ENCODE measurements at places on chromosomes 11 and 22. TPM values are rescaled to one million over a fixed set of nuclear protein-coding genes. Genes with fewer than 3 reads are reported as not detected.
A peak's percentile ranks its signal among the peaks of the same experiment; 100 is the strongest.

GRCh38 chr22:22213231-22213630, 31.4 kb upstream of the VPREB1 start:
- no peak for DNase-seq
- no peak overlapping the region for H3K27ac ChIP-seq
- H3K27me3 ChIP-seq: no peaks in the 10 kb centered on the region

DNA sequence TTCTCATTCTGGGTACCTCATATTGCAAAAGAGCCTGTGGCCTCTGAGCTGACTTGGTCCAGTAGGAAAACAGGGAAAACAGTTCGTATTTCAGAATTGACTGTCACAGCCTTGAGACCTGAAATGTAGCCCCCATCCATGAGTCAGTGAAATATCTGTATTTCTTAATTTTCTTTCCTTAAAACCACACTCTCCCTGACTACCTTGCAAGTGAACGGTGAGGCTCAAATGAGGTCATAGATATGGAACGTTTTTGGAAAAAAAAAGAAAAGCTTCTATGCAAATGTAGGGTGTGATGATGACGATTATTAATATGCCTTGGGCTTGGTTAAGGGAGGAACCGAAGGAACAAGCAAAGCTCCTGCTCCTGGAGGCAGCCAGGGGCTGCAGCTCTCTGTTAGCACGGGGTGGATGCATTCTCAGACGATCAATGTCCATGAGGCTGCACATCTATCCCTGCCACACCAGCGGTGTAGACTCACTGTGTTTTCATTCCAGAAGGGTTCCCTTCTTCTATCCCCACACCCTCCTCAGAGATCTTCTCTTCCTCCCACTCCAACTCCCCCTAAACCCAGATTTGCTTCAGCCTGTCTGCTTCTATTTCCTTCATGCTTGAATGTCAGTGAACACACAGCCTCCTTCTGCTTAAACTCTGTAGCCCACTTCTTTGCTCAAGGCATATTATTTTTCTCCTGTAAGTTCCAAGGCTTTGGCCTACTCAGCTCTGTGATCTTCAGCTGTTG, 29.2 kb upstream of the SCN3B start:
- H3K27me3 ChIP-seq: no peaks in the 10 kb centered on the region
- no peak overlapping the region for H3K27ac ChIP-seq
- no peaks in the 10 kb centered on the region for H3K36me3 ChIP-seq
- no peaks in the 10 kb centered on the region for H3K4me1 ChIP-seq

Gene BEST1
- 7.1 TPM for total RNA-seq

Gene CTNND1
- total RNA-seq: 272 TPM

Gene CCDC81
- total RNA-seq: 1.1 TPM

Gene SLC25A18
- total RNA-seq: 0.41 TPM

Gene UQCR10
- total RNA-seq: 78.7 TPM

DNA sequence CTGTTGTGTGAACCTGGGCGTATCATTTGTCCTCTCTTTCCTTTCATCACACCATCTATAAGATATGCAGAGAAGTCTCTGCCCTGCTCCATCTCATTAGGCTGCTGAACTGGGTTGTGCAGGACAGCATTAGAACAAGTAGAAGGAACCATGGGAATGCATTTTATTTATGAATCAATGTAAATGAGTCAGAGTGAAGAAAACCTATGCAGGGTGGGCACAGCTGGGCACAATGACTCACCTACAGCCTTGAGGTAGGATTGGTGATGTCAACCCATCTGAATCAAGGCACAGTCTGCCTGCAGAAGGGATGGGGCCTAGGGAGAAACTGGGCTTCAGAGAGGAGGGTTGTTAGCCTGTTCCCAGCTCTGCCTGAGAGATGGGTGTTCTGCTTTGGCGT, 123.4 kb downstream of the CSNK2A3 start:
- DNase-seq: no peak
- no peaks in the 10 kb centered on the region for H3K4me1 ChIP-seq
- H3K4me3 ChIP-seq: no peak overlapping the region
- H3K36me3 ChIP-seq: no peaks in the 10 kb centered on the region
- no peaks in the 10 kb centered on the region for H3K27me3 ChIP-seq

Gene NTM
- total RNA-seq: 10.3 TPM

DNA sequence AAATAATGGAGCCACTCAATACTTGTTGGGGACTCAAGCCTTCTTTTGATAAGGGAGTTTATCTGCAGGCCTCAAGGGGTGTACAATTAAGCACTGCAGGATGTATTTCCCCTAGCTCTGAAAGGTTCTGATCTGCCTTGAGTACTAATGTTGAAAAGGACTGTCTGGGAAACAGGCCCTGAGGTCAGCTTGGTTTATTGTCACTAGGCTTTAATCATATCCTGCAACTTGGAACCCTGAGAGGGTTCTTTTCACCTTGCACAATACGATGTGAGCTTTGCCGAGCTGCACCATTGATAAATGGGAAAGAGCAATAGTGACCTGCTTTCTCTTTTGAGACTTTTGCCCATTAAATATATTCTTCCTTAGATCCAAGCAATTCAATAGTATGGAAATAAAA, 31.6 kb upstream of the HORMAD2 start:
- no peak overlapping the region for H3K27ac ChIP-seq
- H3K4me1 ChIP-seq: peaks cover 13% of the 10 kb centered on the region
- H3K36me3 ChIP-seq: no peaks in the 10 kb centered on the region

DNA sequence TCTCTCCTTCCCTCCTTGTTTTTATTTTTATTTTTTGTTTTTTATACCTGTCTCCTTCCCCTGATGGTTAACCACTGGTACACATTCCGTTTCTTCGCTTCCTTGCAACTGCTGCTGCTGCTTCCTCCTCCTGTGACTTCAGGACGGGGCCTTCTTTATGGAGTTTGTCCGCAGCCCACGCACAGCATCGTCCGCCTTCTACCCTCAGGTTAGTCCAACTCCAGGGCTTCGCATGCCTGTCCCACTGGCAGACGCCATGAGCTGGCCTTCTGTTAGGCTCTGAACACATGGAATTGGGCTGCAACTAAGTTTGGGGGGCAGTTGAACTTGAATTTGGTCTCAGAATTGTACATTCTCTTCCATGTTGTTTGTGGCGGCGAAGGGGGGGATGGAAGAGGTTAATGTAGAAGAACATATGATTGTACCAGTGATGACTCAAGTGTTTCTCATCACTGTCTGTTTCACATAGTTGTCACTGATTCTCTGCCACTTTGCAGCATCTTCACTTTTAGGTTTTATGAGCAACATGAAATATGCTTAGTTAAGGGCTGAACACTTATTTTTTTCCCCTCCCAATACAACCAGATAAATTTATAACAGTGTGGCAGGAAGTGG, 83.0 kb upstream of the YWHAH start:
- H3K27ac ChIP-seq: no peak overlapping the region
- peaks cover 6% of the 10 kb centered on the region for H3K36me3 ChIP-seq
- no peak overlapping the region for H3K4me3 ChIP-seq
- H3K27me3 ChIP-seq: no peaks in the 10 kb centered on the region

Gene TEX12
- total RNA-seq: not detected

DNA sequence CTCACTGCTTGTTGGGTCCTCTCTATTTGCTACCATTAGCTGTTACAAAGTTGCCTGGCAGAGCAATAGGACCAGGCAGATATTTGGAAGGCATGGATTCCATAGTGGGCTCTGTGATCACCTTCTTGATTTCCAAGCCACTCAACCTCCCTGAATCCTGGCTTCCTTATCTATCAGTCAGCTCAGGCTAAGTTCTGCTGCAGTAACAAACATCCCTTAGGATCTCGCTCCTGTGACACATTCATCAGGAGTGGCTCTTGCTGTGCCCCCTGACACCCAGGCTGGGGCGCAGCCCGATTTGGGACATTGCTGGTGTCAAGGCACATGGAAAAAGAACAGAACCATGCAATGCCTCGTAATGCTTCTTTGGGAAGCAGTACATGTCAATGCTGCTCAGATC, 503.9 kb downstream of the TBC1D22A start:
- H3K36me3 ChIP-seq: no peaks in the 10 kb centered on the region
- H3K4me3 ChIP-seq: no peak overlapping the region
- H3K27ac ChIP-seq: no peak overlapping the region
- H3K4me1 ChIP-seq: no peaks in the 10 kb centered on the region
- no peak for DNase-seq

DNA sequence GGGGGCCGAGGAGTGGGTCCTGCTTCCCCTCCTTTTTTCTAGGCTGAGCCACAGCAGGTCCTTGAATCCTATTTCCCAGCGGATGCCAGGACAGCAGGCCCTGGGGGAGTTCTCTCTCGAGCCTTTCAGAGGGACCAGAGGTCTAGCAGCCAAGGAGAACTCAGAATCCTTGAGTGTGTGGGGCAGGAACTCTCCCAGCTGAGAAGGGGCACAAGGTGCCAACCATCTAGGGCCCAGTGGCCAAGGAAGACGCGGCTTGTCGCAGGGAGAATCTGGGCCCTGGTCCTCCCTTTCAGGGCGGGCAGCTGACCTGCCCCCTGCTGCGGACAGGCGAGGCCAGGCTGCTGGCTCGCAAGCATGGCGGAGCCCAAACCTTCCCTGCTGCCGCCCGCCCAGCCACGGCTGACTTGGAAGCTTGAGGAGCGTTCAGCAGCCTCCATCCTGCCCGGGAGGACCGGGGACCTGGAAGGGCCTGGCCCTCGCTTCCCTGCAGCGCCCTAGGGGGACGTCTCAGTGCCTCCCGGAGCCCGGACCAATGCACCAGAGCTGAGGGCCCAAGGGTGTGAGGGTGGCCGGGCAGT, 972 bp upstream of the TSSC4 start:
- peak overlapping the region; percentile 98 for H3K27ac ChIP-seq
- DNase-seq: peak; percentile 40
- peaks cover 21% of the 10 kb centered on the region for H3K36me3 ChIP-seq
- no peaks in the 10 kb centered on the region for H3K4me1 ChIP-seq
- H3K27me3 ChIP-seq: no peaks in the 10 kb centered on the region

Gene SERHL2
- total RNA-seq: 3.1 TPM

Gene APOA4
- total RNA-seq: not detected

Gene SLC35F2
- total RNA-seq: 16.6 TPM

DNA sequence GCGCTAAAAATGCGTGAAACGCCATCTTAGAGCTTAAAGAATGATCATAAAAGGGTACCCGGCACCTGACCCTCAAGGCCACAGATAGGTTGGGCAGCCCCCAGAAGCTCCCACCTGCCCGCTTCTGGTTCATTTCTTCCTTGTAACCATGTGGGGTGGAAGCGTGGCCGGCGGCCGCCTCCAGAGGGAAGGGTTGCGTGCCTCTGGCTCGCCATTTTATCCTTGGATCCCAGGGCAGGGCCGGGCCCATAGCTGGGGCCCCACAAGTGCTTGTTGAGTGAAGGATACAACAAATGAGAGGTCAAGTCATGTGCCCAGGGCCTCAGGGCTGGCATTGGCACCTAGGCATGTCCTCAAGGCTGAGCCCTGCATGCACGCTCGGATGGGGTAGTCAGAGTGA, 5.9 kb downstream of the PCNX3 start:
- no peaks in the 10 kb centered on the region for H3K27me3 ChIP-seq
- no peak for DNase-seq
- peaks cover 2% of the 10 kb centered on the region for H3K36me3 ChIP-seq

Gene OVOL1
- 6.6 TPM for total RNA-seq

Gene LMNTD2
- 8.0 TPM for total RNA-seq

- no peak overlapping the region for H3K27ac ChIP-seq
- H3K27me3 ChIP-seq: no peaks in the 10 kb centered on the region
- DNase-seq: no peak
- H3K36me3 ChIP-seq: no peaks in the 10 kb centered on the region
- no peak overlapping the region for H3K4me3 ChIP-seq
These were observed 24.2 kb upstream of the YAP1 start for GRCh38 chr11:102085864-102086551.

GRCh38 chr11:104127828-104128227, 36.1 kb downstream of the PDGFD start:
- H3K27me3 ChIP-seq: no peaks in the 10 kb centered on the region
- H3K36me3 ChIP-seq: no peaks in the 10 kb centered on the region
- H3K4me1 ChIP-seq: no peaks in the 10 kb centered on the region
- DNase-seq: no peak

DNA sequence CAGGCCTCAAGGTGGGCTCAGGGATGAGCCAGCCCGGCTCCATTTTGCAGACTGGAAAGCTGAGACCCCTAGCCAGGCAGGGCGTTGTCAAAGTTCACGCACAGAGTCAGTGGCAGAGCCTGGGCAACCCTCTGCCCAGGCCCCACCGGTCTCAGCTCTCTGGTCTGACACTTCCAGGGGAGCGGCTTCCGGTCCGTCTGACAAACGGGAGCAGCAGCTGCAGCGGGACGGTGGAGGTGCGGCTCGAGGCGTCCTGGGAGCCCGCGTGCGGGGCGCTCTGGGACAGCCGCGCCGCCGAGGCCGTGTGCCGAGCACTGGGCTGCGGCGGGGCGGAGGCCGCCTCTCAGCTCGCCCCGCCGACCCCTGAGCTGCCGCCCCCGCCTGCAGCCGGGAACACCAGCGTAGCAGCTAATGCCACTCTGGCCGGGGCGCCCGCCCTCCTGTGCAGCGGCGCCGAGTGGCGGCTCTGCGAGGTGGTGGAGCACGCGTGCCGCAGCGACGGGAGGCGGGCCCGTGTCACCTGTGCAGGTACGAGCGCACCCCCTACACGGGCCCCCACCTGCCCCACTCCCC, 36.0 kb downstream of the CD6 start:
- H3K4me1 ChIP-seq: no peaks in the 10 kb centered on the region
- no peaks in the 10 kb centered on the region for H3K27me3 ChIP-seq
- no peak overlapping the region for H3K4me3 ChIP-seq
- H3K36me3 ChIP-seq: no peaks in the 10 kb centered on the region
- no peak for DNase-seq

GRCh38 chr11:127118811-127119210, 118.2 kb upstream of the KIRREL3 start:
- H3K4me1 ChIP-seq: no peaks in the 10 kb centered on the region
- H3K27me3 ChIP-seq: no peaks in the 10 kb centered on the region
- H3K27ac ChIP-seq: no peak overlapping the region

- no peaks in the 10 kb centered on the region for H3K4me1 ChIP-seq
- no peak for DNase-seq
- no peaks in the 10 kb centered on the region for H3K36me3 ChIP-seq
- H3K4me3 ChIP-seq: no peak overlapping the region
- no peak overlapping the region for H3K27ac ChIP-seq
- no peaks in the 10 kb centered on the region for H3K27me3 ChIP-seq
These were observed 15.0 kb upstream of the FGF3 start for GRCh38 chr11:69834251-69834650.

Gene RASD2
- total RNA-seq: 3.4 TPM

DNA sequence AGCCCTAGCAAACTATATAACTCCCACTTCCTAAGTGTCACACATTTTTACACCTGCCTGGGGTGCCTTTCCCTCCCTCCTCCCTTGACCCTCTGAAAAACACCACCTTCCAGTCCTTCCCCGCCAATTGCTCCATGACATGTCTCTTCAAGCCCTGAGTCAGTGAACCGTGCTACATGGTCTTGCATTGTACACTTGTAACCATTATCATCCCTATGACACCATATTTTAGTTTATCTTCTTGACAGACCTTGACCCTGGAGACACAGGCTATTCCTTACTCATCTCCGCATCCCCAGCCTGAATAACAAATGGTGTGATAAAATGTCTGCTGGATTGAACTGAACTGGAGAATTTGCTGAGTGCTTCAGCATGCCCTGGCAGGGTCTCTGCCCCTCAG, 36.9 kb downstream of the TNKS1BP1 start:
- H3K4me3 ChIP-seq: no peak overlapping the region
- no peaks in the 10 kb centered on the region for H3K27me3 ChIP-seq
- no peak overlapping the region for H3K27ac ChIP-seq
- no peak for DNase-seq
- no peaks in the 10 kb centered on the region for H3K36me3 ChIP-seq
